ENCODE measurements at places on chromosomes 7 and 10.

DNA sequence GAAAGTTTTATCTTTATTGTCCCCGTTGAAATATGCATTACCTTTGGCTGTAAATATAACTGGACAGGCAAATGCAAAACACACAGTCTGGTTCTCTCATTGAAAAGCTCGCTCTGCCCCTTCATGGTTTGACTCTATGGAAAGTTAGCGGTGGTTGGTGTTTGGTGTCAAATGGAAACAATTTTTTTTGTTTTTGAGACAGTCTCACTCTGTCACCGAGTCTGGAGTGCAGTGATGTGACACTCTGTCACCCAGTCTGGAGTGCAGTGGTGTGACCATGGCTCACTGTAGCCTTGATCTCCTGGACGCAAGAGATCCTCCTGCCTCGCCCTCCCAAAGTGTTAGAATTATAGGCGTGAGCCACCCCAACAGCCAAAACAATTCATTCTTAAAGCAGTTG lies 149.7 kb downstream of the LRRC4 start:
- no peak for DNase-seq

DNA sequence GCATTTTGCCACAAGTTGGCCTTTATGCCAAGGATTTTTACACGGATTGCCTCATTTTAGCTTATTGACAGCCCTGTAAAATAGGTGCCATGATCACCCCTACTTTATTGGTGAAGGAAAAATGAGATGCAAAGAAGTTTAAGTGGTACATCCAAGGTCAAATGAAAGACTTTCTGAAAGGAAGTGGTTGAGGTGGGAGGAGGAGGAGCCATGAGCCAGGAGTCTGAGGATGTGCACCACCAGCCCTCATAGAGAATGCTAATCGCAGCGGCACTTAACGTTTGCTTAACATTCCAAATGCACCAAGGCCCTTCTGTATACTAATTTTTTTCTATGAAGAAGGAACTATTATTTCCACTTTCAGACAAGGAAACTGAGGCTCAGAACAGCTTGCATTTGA lies 31.0 kb upstream of the LRRC18 start:
- no peak for DNase-seq

DNA sequence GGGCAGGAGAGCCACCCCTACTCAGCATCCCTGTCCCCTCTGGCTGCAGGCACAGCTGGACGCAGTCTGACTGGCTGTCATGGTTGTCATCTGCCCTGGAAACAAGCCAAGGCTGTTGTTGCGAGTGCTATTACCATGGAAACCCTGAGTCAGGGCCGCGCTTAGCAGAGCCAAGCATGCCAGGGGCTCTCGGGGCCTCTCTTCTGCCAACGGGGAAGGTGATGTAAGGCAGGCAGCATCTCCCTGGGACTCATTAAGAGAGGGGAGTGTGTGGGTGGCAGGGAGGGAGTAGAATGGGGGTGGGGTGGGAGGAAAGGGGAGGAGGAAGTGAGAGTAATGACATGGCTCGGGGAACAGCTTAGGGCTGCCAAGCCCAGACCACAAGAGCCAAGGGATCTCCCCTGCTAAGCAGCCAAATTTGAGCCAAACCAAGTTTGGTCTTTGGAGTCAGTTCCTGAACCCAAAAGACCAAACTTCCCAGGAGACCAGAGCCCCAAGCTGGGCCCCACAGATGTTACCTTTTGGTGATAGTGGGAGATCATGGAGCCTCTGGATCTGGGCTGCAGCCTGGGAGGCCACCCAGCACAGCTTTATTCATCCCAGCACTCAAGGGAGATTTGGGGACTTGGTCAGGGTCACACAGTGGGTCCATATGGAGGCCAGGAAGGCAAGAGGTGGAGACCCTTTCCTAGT lies 67.6 kb downstream of the TMEM130 start:
- DNase-seq: peak; percentile 40

GRCh38 chr7:150564566-150564965 lies 2.6 kb upstream of the GIMAP4 start:
- DNase-seq: no peak

DNA sequence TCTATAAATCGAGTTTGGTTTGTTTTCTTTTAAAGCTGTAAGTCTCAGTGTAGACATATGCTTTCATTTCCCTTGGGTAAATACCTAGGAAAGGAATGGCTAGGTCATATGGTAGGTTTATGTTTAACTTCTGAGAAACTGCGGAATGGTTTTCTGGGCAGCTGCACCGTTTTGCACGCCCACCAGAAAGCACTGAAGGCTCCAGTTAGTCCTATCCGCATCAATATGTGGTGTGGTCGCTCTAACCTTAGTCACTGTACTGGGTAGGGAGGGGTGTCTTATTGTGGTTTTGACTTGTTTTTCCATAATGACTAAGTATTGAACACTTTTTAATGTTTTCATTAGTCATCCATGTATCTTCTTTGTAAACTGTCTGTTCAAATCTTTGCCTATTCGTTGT lies 279.5 kb upstream of the AKR1E2 start:
- DNase-seq: no peak
